Stimulated activated CD4-positive, alpha-beta T cell treated with anti-CD3 and anti-CD28 coated beads, TNF-alpha, amount 100 ng/mL, for 4 hours (primary cell): ENCODE measurements at places on chromosomes 1 and 21.

- peak; percentile 1 for DNase-seq
These were observed 1.2 kb downstream of the CAMSAP2 start for GRCh38 chr1:200739702-200740570.

DNA sequence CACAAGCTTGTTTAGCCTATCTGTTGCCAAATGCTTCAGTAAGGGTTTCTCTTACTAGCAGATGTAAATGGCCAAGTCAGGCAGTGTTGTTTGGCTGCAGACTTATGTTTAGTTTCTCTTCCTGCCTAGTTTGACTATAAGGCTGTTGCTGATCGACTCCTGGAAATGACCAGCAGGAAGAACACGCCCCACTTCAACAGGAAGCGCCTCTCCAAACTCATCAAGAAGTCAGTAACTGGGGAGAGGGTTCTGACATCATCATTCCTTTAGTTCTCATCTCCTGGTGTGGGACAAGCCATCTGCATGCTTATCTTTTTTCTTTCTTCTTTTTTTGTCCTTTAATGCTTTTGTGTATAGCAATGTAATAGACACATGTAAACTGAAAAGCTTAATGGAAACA is 25.1 kb downstream of the RRP1B start:
- no peak for DNase-seq

DNA sequence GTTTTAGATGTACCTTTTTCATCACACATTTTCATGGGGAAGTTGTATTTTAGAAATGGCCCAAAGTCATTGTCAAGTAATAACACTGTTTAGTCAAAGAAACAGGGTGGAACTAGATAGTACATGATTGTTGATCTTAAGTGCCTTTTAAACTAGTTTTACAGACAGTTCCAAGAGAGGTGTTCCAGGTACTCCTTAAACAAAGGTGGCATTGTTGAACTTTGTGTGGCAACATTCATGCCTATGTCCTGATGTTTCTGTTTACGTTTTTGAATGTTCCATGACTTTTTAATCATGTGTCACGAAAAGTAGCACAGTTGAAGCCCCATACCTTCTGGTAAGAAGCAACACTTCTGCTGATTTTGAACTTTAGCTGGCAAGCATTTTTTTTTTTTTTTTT is 9.1 kb upstream of the SH3D21 start:
- DNase-seq = no peak

- DNase-seq = no peak
These were observed 495.7 kb downstream of the KIF26B start for GRCh38 chr1:245650441-245650960.

GRCh38 chr1:78145105-78145580 is 99.4 kb downstream of the GIPC2 start:
- DNase-seq = peak; percentile 2

DNA sequence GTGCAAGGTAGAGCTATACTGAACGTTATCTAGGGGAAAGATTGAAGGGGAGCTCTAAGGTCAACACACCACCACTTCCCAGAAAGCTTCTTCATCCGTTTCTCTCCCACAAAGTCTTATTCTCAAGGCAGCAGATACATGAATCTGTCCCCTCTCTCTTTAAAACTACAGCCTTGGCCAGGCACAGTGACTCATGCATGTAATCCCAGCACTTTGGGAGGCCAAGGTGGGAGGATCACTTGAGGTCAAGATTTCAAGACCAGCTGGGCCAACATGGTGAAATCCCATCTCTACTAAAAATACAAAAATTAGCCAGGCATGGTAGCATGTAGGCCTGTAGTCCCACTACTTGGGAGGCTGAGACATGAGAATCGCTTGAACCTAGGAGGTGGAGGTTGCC is 8.1 kb downstream of the CYP4X1 start:
- no peak for DNase-seq

DNA sequence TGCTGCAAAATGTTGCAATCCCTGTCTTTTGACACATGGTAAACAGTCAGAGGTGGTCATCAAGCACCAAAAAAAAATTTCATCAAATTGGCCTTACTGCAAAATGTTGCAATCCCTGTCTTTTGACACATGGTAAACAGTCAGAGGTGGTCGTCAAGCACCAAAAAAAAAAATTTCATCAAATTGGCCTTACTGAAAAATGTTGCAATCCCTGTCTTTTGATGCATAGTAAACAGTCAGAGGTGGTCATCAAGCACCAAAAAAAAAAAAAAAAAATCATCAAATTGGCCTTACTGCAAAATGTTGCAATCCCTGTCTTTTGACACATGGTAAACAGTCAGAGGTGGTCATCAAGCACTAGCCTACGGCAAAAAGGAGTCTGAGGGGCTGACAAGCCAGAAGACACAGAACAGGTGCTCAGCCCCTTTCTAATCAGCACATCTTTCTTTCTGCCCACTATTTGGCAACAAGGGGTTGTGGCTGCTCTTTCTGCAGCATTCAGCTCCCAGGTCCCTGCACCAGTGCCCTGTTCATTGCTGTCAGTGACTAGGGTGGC is 223.8 kb downstream of the KCNH1 start:
- DNase-seq = no peak

DNA sequence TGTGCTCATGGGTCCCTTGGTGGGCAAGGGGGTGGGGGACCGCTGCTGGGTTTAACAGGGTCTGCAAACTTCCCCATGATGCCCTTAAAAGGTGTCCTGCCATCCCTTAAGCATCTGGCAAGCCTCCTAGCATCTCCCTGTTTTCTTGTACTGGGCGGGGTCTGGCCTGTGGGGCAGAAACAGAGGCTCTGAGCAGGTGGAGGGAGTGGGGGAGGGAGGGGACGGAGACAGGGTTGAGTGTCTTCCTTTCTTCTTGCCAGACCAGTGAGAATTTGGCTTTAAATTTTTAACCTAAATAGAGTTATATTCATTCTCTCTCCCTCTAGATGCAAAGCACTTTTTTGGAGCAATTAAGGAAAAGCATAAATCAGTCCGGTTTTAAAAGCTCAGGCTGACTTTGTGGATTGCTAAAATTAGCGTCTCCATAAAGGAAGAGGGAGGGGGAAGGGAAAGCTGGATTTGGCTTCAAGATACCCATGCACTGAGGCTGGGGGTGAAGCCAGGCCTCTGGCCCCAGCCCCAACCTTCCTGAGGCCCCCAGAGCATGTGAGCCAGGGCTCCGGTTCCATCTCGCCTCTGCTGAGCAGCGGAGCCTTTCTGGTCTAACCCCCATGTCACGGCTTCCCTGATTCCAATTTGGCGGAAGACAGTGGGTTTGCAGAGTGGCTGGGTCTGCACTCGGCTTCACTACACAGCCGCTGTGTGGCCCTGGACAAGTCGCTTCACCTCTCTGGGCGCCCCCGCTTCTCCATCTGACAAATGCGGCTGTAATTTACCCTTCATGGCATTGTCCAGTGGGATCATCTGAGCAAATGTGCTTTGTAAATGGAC is 25.3 kb downstream of the IGSF21 start:
- no peak for DNase-seq

DNA sequence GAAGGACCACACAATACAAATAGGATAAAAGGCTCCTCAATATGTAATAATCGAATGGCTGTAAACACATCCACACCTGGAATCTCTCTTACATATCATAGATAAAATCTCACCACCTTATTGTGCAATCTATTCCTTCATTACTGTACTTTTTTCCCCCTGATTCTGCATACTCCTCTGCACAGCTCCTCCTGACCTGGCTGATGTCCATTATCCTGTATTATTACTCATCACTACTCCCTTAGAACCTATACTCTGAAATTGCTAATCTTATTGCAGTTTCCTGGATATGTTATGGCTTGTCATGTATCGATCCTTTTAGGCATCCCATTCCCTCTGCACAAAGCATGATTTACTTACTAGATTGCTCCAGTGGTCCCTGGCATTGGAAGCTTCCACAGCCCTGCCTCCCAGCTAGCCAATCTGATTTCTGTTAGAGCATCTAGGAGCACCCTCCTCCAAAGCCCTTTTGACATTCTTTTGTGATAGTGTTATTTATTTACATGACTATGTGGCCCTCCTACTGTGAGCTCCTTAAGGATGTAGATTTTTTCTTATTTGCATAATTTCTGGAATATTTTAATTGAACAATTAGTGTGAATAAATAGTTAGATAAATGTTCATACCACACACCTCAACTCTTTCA is 24.2 kb upstream of the PHGDH start:
- DNase-seq = no peak

DNA sequence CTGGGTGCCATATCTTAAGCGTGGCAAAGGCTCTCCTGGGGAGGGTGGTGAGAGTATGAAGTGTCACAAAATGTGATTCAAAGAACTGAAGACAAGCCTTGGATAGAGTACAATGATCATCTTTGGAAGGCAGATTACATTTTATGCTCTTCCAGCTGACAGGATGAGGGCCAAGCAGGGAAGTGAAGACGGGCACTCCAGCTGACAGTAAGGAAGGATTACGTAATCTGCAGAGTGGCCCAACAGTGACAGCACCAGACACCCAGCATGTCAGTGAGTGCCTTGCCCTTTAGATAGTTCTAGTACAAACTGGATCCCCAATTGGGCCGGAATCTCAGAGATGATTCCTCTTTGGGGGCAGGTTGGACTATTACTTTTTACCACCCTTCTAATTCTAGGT is 52.7 kb downstream of the UBE2T start:
- no peak for DNase-seq

GRCh38 chr21:17786071-17786850 is 32.9 kb downstream of the C21orf91 start:
- DNase-seq = no peak

- no peak for DNase-seq
These were observed 194.4 kb upstream of the KAZN start for GRCh38 chr1:14403961-14404645.

DNA sequence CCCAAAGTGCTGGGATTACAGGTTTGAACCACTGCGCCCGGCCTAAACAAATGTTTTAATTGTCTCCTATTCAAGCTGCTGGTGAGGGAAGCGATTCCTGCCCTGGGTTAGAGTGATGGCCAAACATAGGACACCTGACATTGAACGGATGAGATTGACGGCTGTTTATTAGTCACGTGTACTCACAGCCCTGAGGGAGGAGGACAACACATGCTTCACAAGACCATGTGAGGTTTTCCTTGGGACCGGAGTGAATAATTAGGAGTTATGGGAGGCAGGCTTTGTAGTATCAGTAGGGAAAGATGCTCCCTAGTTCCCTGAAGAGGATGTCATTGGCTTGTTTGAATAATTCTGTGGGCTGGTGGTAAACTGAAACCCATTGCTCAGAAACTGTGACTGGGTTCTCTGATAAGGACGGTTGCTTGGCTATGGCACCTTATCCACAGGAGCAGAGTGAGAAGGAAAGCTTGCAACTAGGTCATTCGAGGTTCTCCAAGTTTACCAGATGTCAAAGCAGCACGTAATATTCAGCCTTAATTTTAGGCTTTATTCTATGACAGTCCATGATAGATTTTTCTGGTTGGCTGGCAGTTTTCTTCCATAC is 245.8 kb downstream of the PLA2G4A start:
- DNase-seq = no peak

GRCh38 chr1:190658907-190659306 is 181.2 kb upstream of the BRINP3 start:
- DNase-seq = no peak

DNA sequence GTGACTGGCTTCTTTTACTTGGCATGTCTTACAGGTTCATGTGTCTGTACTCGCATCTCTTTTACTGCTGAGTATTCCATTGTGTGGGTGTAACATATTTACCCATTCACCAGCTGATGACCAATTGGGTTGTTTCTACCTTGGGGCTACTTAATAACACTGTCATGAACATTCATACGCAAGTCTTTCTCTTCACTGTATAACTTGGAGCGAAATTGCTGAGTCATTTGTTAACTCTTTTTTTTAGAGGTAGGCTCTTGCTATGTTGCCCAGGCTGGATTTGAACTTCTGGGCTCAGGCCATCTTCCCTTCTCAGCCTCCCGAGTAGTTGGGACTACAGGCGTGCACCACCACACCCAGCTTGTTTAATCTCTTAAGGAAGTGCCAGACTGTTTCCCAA is 6.5 kb downstream of the PYCR2 start:
- no peak for DNase-seq

DNA sequence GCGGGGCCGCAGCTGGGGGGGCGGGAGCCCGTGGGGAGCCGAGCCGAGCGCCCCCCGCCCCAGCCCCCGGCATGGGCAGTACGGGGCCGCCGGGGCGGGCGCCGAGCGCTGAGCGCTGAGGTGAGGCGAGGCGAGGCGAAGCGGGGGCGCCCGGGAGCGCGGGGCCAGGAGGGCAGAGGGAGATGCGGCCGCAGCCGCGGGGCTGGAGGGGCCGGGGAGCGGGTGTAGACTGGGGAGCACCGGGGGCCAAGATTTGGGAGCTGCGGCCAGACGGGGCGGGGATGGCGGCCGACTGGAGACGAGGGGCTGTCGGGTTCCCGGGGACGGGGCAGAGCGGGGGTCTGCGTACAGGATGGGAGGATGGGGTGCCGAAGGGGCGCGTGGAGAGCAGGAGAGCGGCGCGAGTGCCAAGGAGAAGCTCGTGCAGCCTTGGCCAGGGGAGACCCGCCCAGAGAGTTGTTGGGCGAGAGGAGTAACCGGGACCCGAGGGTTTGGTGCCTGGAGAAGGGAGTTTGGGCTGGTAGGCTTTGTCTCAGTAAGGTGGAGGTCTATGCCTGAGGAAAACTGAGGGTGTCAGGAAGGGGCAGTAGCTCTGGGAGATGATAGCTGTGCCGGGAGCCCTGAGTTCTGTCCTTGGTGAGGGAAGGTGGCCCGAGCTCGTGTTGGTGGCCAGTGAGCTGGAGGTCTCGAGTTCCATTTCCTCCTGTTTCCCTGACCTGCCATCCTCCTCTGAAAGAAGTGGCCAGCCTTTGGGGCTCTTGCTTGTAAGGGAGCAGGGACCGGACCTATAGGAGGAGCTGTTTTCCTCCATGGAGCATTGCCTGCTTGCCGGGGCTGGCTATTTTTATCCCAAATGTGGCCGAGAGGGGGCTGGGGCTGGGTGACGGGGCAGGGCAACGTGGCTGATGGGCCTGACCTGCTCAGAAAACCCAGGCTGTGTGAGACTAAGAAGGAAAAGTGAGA is 539 bp downstream of the ATP8B2 start:
- DNase-seq = no peak

GRCh38 chr1:3405491-3405890 is 49.0 kb upstream of the ARHGEF16 start:
- no peak for DNase-seq

DNA sequence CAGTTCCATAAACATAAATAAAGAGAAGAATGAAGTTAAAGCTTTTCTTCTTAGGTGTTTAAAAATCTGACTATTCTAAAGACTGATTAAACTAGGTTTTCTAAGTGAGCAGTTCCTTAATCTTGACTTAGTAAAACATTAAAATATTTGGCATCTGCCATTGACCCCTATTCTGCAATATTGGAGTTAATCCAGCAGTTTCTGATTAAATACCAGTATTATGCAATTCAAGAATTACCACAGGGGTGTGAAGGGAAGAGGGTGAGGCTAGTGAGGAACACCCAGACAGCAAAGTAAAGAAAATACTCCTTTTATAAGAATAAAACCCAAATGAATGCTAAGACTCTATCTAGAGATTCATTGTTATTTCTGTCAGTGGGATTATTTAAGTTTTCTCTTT is 40.9 kb downstream of the CLIC4 start:
- DNase-seq = no peak

- DNase-seq = no peak
These were observed 597.6 kb upstream of the PRMT6 start for GRCh38 chr1:106458866-106459265.

GRCh38 chr1:62210960-62211359 is 16.3 kb downstream of the L1TD1 start:
- DNase-seq = no peak

- DNase-seq = no peak
These were observed 99.0 kb downstream of the LTN1 start for GRCh38 chr21:28893687-28894086.
